Jurkat, Clone E6-1 (cell line): ENCODE measurements at places on chromosomes 13 and 19.

DNA sequence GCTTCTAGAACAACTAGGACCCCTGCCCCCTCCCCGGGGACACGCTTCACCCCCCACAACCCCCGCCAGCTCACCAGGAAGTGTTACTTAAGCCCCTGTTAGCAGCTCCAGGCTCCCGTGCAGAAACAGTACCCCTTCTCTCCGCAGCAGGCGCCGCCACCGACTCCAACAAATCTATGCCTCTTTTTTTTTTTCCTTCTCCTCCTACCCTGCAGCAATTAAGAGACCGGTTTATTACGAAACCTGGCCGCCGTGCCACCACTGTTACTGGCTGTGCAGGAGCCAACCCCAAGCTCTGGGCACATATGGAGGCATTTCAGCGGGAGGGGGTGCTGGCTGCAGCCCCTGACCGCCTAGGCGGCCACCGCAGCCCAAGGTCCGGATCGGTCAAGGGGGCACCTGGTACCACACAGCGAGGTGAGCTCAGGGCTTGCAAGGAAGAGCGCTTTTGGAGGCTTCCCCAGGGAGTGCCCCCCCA is 2.4 kb downstream of the GADD45B start:
- DNase-seq = no peak

DNA sequence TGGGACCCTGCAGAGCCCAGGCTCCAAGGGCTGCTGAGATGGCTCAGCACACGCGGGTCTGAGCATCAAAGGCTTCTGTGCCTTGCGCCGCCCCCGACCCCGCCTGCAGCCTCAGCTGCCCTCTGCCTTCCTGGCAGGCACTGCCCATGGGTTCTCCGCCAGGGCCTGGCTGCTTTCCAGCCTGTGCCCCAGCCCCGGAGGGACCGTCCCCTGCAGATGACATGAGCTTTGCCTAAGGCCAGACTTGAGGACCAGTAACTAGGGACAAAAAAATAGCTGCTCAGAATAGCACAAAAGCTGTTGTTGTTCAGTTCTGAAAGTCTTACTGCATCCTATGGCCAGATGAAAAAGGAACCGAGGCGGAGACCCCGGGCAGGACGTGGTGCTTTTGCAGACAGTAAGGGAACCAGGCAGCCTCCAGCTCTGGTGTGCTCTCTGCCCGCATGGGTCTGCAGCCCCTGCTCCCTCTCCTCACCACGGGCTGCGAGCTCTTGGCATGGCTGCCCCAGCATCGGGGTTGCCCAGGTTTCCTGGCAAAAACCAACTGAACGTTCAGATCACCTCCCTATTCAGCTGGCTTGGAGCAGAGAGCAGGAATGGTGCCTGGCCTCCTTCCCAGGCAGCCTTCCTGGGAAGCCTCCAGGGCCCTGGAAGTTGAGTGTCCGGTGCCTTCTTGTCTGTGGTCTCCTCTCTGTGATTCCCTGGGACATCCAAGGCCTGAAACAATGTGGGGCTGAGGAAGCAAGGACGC is 12.5 kb upstream of the CFAP97D2 start:
- no peak for DNase-seq

DNA sequence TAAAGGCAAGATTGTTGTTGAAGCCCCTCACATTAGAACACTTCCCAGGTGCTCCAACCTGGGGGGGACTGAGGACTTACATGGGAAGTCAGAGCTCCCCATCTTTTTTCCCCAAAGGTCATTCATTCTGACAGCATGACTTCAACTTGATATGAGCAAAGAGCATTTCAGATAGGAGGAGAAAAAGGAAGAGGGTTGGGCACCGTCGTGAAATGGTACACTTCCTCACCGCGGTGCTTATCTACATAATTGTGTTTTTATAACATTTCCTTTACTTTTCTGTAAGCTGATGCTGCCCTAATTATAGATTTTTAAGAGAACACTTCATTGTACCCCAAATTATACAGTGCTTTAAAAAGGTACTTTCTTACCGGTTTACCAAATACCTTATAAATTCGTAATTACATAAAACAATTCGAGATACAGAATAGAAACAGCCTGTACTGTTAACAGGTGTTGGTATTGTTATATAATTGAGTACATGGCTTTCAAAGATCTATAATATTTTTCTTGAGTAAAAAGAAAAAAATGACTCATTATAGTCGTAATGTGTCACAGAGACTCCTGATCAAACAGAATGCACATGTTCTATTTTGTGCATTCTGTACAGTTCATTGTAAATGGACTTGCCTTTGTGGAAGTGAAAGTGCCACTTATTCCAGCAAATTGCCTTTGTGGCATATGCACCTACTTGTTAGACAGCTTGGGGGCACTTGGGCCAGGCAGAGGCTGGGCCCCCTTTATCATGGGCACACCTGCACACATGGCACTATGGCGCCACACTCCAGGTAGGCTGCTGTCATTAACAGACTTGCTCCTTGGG is 81.8 kb downstream of the GGACT start:
- DNase-seq = no peak

- no peak for DNase-seq
These were observed 525.1 kb upstream of the NBEA start for GRCh38 chr13:34416971-34417380.

- DNase-seq = no peak
These were observed 12.4 kb downstream of the JAK3 start for GRCh38 chr19:17835182-17836006.
